Activated CD4-positive, alpha-beta T cell treated with anti-CD3 and anti-CD28 coated beads, Interleukin-2, amount 10 ng/mL, durations not matched to agents 7 days and 5 days (primary cell): ENCODE measurements at places on chromosomes 13 and 19. TPM values are rescaled to one million over a fixed set of nuclear protein-coding genes. Genes with fewer than 3 reads are reported as not detected.

DNA sequence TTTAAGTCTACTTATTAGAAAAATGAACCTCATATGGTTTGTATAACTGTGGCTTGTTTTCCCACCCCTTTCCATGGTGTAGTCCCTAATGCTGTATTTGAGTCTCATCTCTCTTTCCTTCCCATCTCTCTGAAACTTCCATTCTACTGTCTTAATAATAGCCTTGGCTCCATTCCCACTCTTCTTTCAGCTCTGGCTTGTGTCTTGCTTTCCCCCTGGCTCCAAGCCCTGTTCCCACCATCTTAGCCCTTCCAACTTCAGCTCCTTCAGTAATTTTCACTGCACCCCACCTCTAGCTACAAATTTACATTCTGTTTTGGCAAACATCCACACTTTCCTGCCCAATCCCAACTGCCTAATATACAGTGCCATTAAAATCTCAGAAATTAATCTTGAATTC, 137.5 kb downstream of the SLITRK6 start:
- H3K27me3 ChIP-seq, result no peaks in the 10 kb centered on the region
- no peak for DNase-seq
- no peak overlapping the region for H3K27ac ChIP-seq
- H3K36me3 ChIP-seq, result no peaks in the 10 kb centered on the region
- H3K4me1 ChIP-seq, result no peaks in the 10 kb centered on the region

DNA sequence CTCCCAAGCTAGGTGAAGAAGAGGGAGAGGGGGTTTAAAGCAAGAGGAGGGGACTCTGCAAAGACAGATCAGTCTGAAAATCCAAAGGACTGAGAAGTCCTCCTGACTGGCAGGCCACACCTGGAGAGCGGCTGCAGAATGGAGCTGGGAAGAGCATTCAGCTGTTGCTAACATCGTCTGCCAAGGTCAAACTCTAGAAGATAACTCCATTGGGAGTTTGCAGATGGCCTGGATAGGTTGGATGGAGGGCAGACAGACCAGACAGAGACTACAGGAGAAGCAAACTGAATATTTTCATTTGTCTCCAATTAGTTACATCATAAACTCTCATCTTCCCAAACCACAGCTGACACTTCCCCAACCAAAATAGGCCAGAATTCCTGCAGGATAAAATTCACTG, 19.9 kb upstream of the SHISA2 start:
- H3K4me3 ChIP-seq, result no peak overlapping the region
- H3K36me3 ChIP-seq, result no peaks in the 10 kb centered on the region
- peaks cover 28% of the 10 kb centered on the region for H3K27me3 ChIP-seq
- no peak for DNase-seq

C13orf42 gene
- not detected for total RNA-seq

DNA sequence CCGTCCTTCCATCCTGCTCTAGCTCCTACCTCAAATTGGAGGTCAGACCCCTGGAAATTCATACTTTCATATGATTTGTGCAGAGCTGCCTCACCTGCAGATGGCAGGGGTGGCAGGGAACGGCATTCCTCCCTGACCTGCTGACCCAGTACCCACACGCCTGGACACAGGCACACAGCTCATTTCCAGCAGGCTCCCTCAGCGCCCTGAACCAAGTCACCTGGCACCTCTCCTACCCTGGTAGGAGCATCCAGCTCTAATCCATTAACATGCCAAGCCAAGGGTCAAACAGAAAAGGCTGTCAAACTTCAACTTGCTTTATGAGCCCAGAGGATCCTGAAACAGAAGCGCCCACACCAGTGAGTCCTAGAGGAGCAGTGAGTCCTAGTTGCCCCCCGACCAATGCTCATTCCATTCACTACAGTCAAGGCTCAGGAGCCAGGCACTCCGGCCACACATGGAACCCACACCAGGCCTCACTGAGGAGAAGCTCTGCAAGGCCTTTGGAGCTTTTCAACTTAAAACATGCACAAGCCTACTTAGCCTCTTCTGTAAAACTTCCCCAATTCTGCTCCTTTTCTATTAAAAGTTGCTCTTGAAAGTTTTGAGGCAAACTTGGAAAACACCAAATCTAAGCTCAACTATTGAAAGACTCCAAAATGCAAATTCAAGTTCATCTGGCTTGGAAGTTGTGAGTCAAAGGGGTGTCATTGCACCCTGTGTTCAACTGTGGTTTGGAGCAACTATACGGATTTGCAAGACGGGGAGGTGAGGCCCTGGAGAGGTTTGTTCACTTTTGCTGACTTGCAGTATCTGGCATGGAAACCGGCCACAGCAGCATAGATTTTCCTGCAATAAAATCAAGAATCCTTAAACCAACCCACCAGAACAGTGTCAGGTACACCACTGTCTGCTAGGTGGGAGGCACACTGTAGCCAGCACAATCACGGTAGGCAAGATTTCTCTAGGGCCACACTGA, 96.7 kb downstream of the CRYL1 start:
- no peak for DNase-seq
- H3K27ac ChIP-seq, result no peak overlapping the region
- peaks cover 7% of the 10 kb centered on the region for H3K36me3 ChIP-seq
- H3K4me1 ChIP-seq, result peaks cover 8% of the 10 kb centered on the region
- no peak overlapping the region for H3K4me3 ChIP-seq

DNA sequence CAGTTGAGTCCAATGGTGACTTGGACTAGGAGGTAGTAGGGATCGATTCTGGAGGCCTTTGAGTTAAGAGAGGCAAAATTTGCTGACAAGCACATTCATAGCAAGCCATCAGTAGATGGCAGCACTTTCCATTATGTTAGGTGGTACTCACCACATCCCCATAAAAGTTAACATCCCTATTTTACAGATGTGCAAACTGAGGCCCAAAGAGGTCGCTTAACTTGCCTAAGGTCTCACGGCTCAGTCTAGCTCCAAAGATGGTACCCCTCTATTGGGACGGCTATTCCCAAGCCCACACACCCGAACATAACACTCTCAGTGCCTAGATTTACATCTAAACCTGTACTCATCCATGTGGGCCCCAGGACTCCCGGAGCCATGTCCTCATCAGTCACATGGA, 21.5 kb upstream of the FOSB start:
- peak; percentile 49 for DNase-seq
- no peak overlapping the region for H3K27ac ChIP-seq
- H3K27me3 ChIP-seq, result no peaks in the 10 kb centered on the region
- no peaks in the 10 kb centered on the region for H3K36me3 ChIP-seq
- peaks cover 55% of the 10 kb centered on the region for H3K4me1 ChIP-seq
